ENCODE measurements at places on chromosomes 7 and 10. TPM values are rescaled to one million over a fixed set of nuclear protein-coding genes. Genes with fewer than 3 reads are reported as not detected.

- DNase-seq, result peak; percentile 91
These were observed 43.2 kb downstream of the HTRA1 start for GRCh38 chr10:122504610-122504950.

The SPOCK2 gene
- 0.29 TPM for total RNA-seq

DNA sequence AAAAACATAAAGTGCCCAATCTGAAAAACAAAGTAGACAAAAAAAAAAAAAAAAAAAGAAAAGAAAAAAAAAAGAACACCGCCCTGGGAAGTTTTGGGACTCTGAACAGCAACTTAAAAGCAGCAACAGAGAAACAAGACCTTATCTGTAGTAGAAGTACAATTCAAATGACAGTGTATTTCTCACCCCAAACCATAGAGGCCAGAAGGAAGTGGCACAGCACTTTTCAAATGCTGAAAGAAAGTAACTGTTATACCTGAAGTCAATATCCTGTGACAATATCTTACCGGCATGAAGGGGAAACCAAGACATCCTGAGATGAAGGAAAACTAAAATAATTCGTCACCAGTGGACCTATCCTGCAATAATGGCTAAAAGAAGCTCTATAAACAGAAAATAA lies 112.1 kb downstream of the DNAJC1 start:
- DNase-seq, result no peak

GRCh38 chr10:98915911-98916310 lies 319.7 kb downstream of the HPSE2 start:
- no peak for DNase-seq

DNA sequence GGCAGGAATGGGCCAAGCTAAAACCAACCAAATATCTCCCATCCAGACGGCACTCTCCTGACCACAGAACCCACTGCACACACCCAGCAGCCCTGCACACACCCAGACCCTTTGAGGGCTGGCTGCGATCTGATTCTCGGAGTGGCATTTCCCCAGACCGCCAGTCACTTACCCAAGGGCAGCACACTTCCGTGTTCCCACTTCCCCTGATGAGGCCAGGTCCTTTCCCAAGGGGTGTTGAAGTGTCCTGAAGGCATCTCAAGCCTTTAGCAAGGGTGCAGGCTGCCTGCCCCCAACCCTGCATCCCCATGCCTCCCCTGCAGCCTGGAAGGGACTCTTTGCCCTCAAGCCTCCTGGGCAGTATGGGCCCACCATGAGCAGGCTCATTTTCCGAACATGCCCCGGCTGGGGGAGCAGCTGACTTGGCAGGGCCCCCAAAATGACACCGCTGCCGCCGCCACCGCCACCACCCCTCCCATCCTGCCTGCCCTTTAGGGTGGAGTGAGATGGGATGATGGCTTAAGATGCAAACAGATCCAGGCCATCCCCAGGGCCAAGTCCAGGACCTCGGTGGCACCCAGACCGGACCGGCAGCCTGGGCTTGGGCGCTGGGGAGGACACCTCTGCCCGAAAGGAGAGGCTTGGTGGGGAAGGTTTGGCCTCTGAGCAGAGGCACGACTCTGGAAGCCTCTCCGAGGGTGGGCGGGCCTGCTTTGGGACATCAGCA lies 159.8 kb downstream of the NRF1 start:
- no peak for DNase-seq

The THSD7A gene
- 0.41 TPM for total RNA-seq

The GLUD1 gene
- total RNA-seq, result 111 TPM

The ZYX gene
- total RNA-seq, result 43.3 TPM

The POLR2J2 gene
- total RNA-seq, result not detected

The SLC12A9 gene
- total RNA-seq, result 4.9 TPM

DNA sequence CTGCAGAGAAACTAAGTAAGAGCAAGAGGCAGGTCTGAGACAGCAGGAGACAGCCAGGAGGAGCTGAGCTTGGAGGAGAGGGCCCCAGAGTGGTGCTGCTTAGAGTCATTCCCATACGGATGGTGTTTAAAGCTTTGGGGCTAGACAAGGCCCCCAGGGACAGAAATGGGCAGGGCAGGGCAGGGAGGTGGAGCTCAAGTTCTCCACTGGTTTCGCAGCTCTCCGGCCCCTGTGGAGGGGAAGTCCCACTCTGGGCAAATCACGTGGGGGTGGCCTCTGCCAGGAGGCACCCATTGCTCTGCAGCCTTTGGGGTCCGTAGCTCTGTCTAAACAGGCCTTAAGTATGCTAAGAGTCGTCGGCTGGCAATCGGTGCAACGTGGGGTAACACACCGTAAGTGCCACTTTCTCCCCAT lies 1.0 kb upstream of the PTPRE start:
- no peak for DNase-seq

The SAP25 gene
- total RNA-seq, result not detected

DNA sequence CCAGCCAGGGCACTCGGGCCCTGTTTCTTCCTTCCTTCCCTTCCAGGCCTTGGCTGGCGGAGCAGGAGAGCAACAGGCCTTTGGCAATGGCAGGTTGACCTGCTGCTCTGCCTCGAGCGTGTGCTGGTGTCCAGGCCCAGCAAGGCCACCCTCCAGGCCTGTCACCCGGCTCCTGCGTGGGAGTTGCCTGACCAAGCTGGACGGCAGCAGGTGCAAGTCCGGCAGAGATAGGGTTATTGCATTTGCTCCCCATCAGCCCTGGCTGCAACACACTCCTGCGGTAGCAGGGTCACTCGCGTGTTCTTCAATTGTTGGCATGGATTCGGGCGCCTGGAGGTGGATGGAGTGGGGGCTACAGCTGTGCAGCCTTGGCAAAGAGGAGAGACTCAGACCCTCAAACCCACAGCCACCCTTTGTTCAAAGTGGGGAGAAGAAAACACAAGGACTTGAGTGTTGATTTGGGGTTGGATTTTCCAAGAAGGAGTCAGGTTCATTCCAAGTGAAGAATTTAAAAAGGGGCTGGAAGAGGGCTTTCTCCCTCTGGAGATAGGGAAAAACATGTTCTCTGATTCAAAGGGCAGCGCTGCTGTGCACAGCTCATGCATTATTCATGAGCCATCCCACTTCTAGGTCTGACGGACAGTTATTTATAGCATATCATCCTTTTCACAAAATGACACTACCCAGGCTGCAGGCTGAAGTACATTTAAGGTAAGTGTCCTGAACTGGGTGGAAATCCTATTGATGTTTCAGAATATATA lies 64.2 kb upstream of the PITRM1 start:
- no peak for DNase-seq

The ITIH2 gene
- not detected for total RNA-seq

The OR6B1 gene
- not detected for total RNA-seq

The ATOH7 gene
- 0.88 TPM for total RNA-seq

- no peak for DNase-seq
These were observed 161.2 kb upstream of the FAM3C start for GRCh38 chr7:121557034-121557892.

GRCh38 chr10:66835400-66835799 lies 90.4 kb upstream of the LRRTM3 start:
- no peak for DNase-seq

All from H4 (cell line).